ENCODE measurements at places on chromosomes 1 and 21.

DNA sequence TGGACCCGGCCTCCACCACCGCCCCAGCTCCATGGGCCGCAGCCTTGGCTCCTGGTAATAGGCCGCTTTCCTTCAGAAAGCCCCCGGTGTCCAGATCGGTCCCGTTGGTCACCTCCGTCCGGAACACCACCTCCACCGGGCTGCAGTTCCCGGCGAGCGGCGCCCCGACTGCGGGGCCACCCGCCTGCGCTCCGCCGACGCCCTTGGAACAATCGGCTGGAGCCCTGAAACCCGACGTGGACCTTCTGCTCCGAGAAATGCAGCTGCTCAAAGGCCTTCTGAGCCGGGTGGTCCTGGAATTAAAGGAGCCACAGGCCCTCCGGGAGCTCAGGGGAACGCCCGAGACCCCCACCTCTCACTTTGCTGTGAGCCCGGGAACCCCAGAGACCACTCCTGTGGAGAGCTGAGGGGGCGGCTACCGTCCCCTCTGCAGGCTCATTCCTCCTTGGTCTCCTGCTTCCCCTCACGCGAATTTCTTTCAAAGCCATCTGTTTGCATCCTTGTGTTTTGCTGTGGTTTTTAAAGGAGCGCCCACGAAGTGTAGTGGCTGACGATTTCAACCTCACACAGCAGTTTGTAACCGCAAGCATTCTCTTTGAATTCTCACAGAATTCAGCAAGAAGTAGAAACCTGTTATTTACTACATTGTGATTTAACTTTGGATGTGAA is 6.0 kb downstream of the FCRLB start:
- no peak for DNase-seq

- no peak for DNase-seq
These were observed 137.0 kb upstream of the AJAP1 start for GRCh38 chr1:4517186-4517954.

- peak; percentile 100 for DNase-seq
These were observed 4.1 kb upstream of the GRIK3 start for GRCh38 chr1:37038227-37039093.

- no peak for DNase-seq
These were observed 19.1 kb downstream of the RNF223 start for GRCh38 chr1:1054971-1055370.

- no peak for DNase-seq
These were observed 8.0 kb downstream of the STX6 start for GRCh38 chr1:181014477-181015250.

DNA sequence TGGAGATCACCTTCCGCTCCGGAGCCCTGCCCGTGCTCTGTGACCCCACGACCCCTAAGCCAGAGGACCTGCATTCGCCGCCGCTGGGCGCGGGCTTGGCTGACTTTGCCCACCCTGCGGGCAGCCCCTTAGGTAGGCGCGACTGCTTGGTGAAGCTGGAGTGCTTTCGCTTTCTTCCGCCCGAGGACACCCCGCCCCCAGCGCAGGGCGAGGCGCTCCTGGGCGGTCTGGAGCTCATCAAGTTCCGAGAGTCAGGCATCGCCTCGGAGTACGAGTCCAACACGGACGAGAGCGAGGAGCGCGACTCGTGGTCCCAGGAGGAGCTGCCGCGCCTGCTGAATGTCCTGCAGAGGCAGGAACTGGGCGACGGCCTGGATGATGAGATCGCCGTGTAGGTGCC is 9.6 kb downstream of the SPATA46 start:
- no peak for DNase-seq

- DNase-seq, result no peak
These were observed 204.9 kb upstream of the JUN start for GRCh38 chr1:58988752-58989151.

- no peak for DNase-seq
These were observed 78.0 kb downstream of the SSBP3 start for GRCh38 chr1:54328066-54328636.

- DNase-seq, result no peak
These were observed 119.5 kb downstream of the EPHB2 start for GRCh38 chr1:22830041-22830566.

- no peak for DNase-seq
These were observed 138.8 kb upstream of the CSF3R start for GRCh38 chr1:36621531-36621930.

DNA sequence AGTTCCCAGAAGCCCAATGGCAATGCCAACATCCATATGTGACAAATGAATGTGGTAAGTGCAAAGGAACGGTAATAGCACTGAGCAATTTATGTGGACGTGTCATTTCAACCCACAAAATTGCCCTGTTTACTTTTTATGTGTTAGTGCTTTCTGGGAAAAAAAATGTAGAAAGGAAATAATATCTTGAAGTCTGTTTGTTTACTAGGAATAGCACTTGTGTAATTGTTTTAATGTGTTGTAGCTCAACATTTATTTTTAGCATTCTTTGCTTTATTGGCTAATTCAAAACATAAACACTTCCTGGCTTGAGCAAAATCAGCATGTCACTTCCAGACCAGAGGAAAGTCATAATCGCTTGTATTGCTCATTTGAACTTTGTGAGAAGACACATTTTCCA is 224.8 kb upstream of the KCNK2 start:
- no peak for DNase-seq

DNA sequence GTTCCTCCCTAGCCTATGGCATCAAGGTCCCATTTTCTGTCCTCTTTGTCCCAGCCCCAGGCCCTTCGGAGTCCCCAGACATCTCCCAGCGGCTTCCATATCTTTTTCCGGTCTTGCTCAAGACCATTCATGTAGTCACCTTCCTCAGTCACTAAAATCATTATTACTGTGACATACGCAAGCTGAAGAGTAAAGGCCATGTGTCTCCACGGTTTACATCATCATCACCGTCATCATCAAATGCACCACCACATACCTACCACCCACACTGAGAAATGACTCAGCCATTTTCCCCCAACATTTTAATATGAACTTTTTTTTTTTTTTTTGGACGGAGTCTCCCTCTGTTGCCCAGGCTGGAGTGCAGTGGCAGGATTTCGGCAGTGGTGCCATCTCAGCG is 43.4 kb downstream of the FHAD1 start:
- DNase-seq, result no peak

DNA sequence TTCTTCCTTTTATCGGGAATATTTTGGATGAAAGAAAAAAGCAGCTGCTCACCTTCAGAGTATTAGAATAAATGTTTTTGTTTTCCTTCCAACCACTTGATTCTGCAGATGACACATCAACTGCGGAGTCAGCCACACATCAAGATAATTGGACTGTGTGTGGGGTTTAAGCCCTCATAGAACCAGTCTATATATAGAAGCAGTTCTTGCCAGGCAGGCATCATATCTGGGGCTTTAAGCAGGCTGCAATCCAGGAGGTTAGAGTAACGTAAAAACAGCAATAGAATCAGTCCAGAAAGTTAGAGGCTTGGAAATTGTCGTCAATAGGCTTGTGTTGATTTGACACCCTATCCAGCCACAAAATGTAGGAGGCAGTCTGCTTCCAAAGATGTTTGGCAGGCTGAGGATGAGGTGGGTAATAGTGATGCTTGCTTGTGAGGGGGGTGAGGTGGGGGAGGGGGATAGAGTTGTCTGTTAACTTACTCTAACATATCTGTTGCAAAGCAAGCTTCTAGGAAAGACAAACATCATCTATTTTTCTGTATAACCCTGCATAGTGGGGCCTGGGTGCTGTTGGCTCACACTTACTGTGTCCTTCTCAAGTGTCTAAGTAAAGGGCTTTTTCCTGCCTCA is 64.8 kb downstream of the PEX14 start:
- no peak for DNase-seq

DNA sequence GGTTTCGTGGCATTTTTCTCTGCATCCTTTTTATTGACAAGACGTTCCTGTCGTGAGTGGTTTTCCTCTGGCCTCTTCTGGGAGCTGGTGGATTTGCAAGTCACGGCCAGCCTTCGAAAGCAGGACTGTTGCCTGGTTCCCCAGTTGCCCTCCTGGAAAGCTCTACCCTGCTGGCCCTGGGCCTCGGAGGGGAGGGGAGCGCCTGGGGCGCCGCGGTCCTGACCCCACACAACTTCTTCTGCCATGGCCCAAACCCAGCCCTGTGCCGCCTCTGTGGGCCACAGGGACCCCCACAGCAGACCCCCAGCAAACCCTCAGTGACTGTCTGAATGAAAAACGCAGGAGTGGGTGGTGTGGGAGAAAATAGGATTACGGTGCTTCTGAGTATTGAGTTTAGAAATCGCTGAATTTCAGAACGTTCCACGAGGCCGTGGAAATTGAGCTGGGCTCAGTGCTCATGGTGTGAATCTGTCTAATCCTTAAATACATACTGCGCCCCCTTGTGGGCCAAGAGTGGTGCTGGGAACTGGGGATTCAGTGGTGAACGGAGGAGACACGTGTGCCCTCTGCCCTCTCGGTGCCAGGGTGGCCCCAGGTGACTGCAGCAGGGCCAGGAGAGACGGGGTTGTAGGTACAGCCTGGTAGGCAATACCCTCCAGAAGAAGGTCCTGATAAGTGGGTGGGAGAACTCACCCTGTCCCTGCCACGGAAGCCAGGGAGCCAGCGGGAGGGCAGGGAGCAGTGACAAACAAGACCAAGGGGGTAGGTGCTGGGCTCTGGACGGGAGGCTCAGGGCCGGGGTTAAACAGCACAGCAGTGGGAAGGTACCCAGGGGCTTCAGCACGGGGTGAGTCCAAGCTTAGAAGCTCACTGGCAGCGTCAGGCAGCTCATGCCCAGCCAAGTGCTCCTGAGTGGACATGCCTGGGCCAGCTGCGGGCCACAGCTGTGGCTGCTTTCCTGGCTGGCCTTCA is 101.2 kb upstream of the COL6A1 start:
- DNase-seq, result peak; percentile 53

DNA sequence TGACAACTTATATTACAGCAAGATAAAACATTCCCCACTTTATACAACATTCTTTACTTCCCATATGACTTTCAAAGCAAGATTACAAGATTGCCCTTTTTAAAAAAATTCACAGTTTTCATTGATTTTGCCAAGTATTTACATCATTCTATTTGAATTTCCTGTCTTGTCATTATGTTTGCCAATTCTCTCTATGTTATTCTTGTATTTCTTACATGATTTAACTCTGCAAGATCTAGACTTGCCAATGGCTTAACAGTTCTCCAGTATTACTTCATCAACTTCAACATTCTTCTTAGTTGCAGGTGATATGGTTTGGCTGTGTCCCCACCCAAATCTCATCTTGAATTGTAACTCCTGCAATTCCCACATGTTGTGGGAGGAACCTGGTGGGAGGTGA is 31.6 kb downstream of the FMO4 start:
- no peak for DNase-seq

- no peak for DNase-seq
These were observed 16.6 kb downstream of the SLC1A7 start for GRCh38 chr1:53125623-53126360.

DNA sequence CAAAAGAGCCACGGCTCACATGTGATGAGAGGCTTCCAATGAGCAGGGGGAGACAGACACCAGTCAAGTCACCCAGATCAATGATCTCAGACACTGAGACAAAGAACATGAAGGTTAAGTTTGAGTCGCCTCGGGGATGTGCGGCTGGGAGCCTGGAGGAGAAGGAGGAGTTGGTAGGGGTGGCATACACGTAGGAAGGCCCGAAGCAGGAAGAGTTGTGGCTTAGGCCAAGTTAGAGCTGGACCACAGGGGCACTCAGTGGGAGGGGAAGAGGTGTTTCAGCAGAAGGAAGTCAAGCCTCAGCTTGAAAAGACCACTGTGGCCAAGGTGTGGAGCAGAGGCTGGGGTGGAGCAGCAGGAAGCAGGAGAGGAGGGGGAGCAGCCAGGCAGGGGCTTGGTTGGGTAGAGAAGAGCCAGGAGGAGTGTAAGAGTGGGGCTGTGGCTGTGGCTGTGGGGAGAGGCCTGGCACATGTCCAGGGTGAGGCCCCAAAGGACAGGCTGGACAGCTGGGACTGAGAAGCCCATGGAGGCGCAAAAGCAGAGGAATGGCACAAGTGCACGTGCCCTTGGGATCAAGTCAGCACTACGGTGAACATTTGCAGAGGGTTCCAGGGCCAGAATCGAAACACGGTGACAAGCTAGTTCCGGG is 27.6 kb downstream of the CTNNBIP1 start:
- DNase-seq, result no peak

GRCh38 chr1:81183051-81183450 is 617.7 kb upstream of the ADGRL2 start:
- DNase-seq, result no peak

GRCh38 chr1:59994302-59995198 is 68.0 kb upstream of the CYP2J2 start:
- no peak for DNase-seq

GRCh38 chr1:48677306-48678287 is 99.1 kb downstream of the BEND5 start:
- peak; percentile 68 for DNase-seq

DNA sequence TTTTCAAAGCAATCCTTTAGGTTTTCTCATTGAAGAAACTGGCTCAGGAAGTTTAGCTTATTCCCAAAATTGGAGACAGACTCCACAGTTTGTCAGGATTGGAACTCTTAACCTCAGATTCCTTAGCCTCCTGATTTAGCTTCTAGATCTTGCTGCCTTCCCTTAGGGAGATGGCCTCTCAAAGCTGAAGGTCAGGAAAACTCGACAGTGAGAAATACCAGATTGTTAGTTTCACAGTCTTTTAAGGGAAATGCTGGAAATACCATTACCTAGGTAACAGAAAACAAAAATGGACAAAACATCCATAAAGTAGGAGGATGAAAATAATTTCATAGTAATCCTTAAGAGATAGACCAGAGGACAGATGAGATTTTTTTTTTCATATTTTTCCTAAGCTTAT is 7.8 kb downstream of the RASAL2 start:
- DNase-seq, result no peak

- DNase-seq, result no peak
These were observed 10.8 kb downstream of the PIK3C2B start for GRCh38 chr1:204483791-204484190.

GRCh38 chr1:65795311-65795710 is 2.6 kb downstream of the PDE4B start:
- DNase-seq, result no peak

GRCh38 chr1:168468042-168468809 is 75.6 kb downstream of the XCL2 start:
- DNase-seq, result no peak

DNA sequence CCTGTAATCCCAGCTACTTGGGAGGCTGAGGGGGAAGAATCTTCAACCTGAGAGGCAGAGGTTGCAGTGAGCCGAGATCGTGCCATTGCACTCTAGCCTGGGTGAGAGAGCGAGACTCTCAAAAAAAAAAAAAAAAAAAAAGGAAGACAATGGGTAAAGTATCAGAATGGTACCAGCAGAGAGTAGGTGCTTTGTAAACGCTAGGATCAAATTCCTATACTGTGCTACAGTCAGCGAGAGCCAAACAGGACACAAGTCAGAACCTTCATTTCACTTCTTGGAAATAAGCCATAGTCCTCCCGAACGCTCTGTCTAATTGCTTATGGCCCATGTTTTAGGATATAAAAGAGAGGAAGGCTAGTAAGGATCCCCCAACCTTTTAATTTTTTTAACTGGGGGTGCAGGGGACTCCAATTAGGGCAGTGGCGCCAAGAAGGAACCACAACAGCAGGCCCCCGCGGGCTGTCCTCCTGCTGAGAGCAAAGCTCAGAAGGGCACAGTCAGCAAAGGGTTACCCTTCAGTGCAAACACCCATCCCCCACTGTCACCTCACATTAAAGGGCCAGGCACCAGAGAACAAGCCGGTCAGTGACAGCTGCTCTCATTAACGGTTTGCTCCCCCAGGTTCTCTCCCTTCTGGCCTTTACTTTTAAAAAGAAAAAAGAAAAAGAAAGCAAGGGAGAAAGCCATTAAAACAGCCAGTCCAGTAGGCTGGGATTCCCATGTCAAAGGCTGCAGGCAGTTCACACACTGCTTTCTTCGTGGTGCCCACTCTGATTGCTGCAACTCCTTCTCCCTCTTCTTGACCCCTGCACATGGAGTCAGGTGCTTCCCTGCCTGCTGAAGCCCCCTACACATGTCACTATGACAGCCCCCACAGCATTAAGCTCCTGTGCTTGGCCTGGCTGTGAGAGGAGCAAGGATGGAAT is 69.4 kb downstream of the PLPP3 start:
- DNase-seq, result no peak

All from NCI-H345 (cell line).